ENCODE measurements at places on chromosomes 16 and 17.
A peak's percentile ranks its signal among the peaks of the same experiment; 100 is the strongest.

DNA sequence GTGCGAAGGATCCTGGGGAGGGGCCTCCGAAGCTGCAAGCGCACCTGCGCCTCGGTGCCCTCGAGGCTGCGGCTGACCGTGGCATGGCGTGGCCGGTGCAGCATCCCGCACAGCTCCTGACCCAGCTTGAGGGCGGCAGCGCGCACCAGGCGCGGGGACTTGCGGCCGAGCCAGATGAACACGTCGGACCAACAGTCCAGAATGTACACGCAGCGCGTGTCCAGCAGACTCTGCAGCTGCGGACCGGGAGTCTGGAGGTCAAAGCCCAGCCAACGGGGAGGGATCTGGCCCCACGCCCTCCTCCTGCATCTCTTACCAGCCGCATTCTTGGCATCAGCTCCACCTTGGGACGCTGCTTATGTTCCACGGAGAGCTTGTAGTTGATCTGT lies 10.9 kb downstream of the FLII start:
- no peak for DNase-seq

DNA sequence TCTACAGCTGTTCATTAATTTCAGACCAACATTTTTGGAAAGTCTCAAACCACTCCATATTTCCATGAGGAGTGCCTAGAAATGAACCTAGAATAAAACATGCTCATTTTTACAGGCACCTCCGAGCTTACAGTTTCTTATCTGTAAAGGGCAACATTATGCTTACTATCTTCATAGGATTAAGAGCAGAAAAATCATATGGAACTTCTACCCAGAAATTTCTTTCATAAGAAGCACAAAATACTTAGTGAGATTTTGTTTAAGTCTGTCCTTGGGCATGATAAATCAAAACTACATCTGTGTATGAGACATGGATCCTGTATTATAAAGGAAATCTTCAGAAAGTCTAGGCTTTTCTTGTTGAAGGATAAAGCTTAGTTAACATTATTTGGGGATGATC lies 187.4 kb downstream of the CA10 start:
- DNase-seq = no peak

- DNase-seq = no peak
These were observed 1.2 kb downstream of the GFAP start for GRCh38 chr17:44914148-44914547.

DNA sequence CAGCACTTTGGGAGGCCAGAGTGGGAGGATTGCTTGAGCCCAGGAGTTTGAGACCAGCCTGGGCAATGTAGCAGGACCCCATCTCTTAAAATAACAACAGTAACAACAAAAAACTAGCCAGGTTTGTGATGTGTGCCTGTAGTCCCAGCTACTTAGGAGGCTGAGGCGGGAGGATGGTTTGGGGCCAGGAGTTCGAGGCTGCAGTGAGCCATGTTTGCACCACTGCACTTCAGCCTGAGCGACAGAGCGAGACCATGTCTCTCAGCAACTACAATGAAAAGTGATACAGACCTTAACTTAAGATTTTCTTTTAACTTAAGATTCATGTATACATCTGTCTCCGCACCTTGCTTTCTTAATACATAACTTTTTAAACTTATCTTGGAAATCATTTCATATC lies 17.2 kb downstream of the NKD1 start:
- no peak for DNase-seq

DNA sequence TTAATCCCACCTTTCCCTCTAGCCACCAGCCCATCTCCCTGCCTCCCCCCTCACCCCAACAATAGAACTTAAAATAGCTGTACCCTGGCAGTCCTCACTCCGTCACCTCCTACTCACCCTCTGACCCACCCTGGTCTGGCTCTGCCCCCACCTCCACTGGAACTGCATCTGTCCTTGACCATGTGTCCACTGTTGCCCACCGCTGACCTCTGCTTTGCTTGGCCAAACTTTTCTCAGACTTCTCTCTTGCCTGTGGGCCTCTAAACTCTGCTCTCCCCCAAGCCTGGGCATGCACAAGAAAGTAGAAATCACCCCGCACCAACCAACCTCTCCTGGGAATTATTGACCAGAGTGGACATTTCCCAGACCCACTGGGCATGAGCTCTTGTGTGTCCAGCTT lies 169.8 kb downstream of the WSCD1 start:
- DNase-seq = no peak

DNA sequence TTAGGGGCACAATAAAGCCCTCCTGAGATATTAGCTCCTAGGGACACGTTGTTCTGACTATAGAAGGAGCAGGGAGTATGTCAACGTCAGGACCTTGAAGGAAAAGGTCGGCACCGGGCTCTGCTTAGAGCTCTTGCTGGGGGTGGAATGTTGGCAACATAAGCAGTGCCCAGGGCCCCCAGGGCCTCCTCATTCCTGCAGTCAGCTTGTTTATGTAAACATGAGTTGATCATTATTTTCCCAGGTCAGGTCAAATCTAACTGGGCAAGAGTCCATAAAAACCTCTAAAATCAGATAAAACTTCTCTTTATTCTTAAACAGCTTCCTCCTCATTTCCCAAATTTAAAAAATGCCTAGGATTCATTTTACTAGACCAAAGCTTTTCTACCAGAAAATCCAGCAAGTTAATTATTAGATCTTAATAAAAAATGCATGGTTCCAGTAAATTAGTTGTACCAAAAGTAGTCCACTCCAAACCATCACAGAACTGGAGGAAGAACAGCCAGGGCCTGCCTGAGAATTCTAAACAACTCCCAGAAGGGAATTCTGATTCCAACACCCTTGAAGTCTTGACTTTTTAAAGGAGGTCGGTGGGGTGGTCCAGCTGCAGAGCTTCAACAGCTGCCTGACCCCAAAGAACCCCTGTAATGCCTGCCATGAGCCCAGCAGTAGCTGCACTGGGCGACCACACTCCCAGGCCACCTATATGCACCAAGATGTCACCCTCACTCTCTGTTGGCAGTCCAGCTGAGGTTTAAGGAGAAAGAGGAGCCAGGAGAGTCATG lies 54.3 kb downstream of the AMFR start:
- DNase-seq = peak; percentile 50

DNA sequence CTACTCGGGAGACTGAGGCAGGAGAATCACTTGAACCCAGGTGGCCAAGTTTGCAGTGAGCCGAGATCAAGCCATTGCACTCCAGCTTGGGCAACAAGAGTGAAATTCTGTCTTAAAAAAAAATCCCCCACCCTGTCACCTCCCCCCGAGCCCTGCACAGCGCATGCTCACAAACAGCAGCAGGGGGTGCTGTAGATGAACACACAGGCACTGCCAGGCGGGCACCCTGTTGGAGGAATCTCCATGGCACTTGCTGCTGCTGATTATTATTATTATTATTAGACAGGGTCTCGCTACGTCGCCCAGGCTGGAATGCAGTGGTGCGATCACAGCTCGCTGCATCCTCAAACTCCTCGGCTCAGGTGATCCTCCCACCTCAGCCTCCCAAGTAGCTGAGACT lies 24.6 kb downstream of the FZD2 start:
- DNase-seq = peak; percentile 47

DNA sequence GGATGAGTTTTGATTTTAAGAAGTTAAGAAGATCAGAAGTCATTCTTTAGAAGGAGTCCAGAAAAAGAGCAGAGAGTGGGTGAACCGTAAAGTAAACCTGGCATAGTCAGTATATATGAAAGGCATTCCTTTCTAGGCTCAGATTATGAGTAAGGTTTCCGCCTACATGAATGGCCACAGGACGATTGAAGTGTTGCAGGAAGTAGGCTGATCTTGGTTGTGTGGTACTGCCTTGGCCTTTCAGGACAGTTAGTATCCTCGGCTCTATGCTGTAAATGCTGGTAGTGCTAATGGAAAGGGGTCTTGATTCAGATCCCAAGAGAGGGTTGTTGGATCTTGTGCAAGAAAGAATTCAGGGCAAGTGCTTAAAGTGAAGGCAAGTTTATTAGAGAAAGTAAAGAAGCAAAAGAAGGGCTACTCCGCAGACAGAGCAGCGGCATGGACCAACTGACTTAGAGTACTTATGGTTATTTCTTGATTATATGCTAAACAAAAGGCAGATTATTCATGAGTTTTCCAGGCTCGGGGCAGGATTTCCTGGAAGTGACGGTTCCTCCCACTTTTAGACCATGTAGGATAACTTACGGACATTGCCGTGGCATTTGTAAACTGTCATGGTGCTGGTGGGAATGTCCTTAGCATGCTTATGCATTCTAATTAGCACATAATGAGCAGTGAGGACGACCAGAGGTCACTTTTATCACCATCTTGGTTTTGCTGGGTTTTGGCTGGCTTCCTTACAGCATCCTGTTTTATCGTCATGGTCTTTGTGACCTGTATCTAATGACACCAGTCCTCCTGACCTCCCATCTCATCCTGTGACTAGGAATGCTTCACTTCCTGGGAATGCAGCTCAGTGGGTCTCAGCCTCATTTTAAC lies 164.8 kb downstream of the SNX29 start:
- no peak for DNase-seq

DNA sequence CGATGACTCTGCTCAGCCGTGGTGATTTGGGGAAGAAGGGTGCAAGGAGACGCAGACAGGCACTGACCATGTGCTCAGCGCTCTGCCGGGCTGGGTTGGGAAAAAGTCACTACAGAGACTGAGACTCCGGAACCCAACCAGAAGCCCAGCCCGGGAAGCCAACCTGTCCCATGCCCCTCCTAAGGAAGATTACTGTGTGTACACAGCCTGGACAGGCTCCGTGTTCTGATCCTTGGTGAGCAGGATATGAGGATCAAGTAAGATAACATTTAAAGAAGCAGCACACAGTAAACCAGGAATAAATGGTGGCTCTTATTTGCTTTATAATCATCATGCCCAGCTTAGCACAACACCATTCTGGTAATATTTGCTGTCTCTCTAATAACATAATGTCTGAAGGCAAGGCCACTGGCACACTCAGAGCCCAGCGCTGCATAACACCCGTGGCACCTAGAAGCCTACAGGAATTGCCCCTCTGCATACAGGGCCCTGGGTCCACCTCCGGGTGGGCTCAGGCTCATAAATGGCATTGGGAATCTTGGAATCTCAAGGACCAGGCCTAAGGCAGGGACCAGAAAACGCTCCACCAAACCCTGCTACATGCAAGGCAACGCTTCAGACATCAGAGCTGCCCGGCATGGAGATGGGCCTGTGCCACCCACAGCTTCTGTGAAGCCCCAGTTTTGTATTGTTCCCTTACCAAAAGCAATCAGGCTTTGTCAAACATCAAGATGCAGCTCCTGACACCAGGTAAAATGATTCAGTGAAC lies 113.5 kb downstream of the DYNLRB2 start:
- DNase-seq = no peak

- DNase-seq = no peak
These were observed 140.1 kb downstream of the CCDC182 start for GRCh38 chr17:57604771-57605674.

DNA sequence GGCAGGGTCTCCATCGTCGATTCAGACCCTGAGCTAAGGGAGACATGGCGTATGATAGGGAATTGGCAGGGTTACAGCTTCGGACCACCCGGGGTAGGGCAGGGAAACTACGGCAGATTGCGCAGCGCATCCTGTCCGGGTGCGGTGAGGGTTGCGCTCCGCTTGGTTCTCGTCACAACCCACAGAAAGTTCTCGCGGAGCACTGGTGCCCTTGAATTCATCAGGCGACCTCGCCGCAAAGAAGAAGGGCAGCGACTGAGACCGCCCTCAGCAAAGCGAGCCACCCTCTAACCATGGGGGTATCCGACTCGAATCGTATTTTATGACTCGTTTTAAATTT lies 1.2 kb downstream of the HS3ST3B1 start:
- peak; percentile 69 for DNase-seq

- no peak for DNase-seq
These were observed 12.5 kb downstream of the RARA start for GRCh38 chr17:40321524-40321929.

DNA sequence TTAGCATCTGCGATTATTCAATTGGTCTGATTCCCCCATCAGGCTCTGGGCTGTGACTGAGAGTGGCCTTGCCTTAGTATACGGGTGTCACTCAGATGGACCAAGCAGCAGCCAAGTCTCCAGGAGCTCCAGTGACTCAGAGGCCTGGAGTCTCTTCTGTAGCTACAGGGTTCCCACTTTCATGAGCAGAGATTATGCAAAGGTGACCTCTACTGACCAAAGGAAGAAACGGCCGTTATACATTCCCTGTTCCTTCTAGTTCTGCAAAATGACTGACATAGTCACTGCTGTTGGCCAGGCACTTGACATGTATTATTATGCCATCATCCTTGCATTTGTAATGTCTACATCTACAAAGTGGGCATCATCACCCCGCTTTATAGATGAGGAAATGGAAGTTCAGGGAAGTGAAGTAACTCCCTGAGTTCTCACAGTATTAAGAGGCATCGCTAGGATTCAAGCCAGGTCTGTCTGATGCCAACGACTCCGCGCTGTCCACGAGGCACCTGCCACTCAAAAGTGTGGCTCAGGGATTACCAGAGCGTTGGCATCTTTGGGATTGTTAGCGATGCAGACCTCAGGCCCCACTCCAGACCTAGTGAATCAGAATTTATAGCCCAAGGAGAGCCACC lies 23.3 kb downstream of the SLC38A7 start:
- DNase-seq = peak; percentile 83

- no peak for DNase-seq
These were observed 8.6 kb downstream of the SARM1 start for GRCh38 chr17:28379814-28380801.

DNA sequence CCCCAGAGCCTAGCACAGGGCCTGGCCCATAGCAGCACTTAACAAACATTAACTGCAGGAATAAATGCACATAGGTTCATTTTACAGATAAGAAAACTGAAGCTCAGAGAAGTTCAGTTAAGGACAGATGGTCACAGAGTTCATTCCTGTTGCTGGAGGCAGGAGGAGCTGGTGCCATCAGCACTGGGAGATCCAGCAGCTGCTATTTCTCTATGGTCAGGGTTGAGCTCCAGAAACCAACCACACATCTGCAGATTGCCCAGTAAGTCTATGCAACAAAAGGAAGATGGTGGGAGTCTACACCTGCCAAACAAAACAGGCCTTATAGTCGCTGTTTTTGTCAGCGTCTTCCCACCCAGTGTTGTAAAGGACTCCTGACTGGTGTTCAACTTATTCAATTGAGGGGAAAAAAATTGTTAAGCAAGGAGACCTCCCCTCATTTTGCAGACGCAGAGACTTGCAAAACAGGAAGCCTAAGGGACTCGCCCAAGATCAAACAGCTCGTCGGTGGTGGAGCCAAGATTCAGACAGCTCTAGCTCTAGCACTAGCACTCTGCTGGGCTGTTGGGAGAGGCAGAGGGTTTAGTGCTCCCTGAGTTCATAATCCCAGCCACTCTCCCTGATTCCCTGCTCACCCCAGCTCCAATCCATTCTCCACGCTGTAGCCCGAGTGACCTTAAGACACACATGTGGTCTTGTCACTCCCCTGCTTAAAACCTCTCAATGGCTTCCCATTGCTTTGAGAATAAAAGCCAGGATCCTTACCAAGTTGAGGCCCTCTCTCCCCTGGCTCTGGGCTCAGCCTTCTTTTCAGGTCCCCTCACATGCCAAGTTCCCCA lies 9.0 kb downstream of the NOG start:
- no peak for DNase-seq

DNA sequence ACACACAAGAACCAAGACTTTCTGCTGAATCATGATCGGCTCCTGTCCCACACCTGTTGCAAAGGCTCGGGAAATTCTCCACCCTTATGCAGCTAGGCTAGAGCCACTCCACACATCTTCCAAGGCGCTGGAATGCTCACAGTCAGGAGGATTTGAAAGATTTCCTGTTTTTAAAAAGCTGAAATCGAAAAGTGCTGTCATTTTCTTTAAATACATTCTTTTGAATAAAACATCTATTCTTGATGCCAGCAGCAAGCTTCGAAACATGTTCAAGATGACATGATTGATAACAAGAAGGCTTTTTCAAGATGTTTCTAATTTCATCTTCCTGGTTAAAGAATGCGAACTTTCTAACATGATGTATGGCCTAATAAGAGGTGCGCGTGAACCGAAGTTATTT lies 219.7 kb upstream of the CDH5 start:
- no peak for DNase-seq
